ENCODE measurements at places on chromosomes 5 and 9. TPM values are rescaled to one million over a fixed set of nuclear protein-coding genes. Genes with fewer than 3 reads are reported as not detected.

IL4 gene
- 0.77 TPM for total RNA-seq

PCDHB3 gene
- not detected for total RNA-seq

SH3RF2 gene
- total RNA-seq, result 0.43 TPM

EGFLAM gene
- not detected for total RNA-seq

PCDHB12 gene
- total RNA-seq, result not detected

MZB1 gene
- total RNA-seq, result 7.8 TPM

MVB12B gene
- 3.0 TPM for total RNA-seq

- no peak for DNase-seq
- no peak overlapping the region for H3K4me3 ChIP-seq
- H3K4me1 ChIP-seq, result no peaks in the 10 kb centered on the region
- no peak overlapping the region for H3K27ac ChIP-seq
- no peaks in the 10 kb centered on the region for H3K36me3 ChIP-seq
- H3K27me3 ChIP-seq, result peaks cover 10% of the 10 kb centered on the region
Measured at GRCh38 chr9:131017067-131017466, 8.1 kb downstream of the LAMC3 start.

- H3K27ac ChIP-seq, result no peak overlapping the region
- no peak overlapping the region for H3K4me3 ChIP-seq
- H3K27me3 ChIP-seq, result no peaks in the 10 kb centered on the region
- DNase-seq, result peak; percentile 42
Measured at GRCh38 chr9:136576269-136576626, 30.4 kb upstream of the NOTCH1 start.

DNA sequence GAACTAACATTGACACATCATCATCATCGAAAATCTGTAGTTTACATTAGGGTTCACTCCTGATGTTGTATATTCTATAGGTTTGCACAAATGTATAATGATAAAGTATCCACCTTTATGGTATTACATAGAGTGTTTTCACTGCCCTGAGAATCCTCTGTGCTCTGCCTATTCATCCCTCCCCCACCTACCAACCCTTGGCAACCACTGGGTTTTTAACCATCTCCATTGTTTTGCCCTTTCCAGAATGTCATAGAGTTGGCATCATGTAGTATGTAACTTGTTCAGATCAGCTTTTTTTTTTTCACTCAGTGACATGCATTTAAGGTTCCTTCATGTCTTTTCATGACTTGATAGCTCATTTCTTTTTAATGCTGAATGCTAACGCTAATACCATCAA, 106.0 kb downstream of the ARHGEF28 start:
- peaks cover 6% of the 10 kb centered on the region for H3K27me3 ChIP-seq
- H3K36me3 ChIP-seq, result no peaks in the 10 kb centered on the region
- no peak overlapping the region for H3K4me3 ChIP-seq
- no peaks in the 10 kb centered on the region for H3K4me1 ChIP-seq

GRCh38 chr5:167639766-167640165, 651.7 kb upstream of the WWC1 start:
- no peak overlapping the region for H3K4me3 ChIP-seq
- DNase-seq, result no peak
- H3K27me3 ChIP-seq, result no peaks in the 10 kb centered on the region
- no peaks in the 10 kb centered on the region for H3K4me1 ChIP-seq

- no peak for DNase-seq
Measured at GRCh38 chr5:67364381-67364970, 167.9 kb upstream of the CD180 start.

- H3K27ac ChIP-seq, result no peak overlapping the region
- H3K36me3 ChIP-seq, result no peaks in the 10 kb centered on the region
- no peaks in the 10 kb centered on the region for H3K27me3 ChIP-seq
- DNase-seq, result no peak
Measured at GRCh38 chr5:149611326-149611725, 30.0 kb downstream of the ARHGEF37 start.

- DNase-seq, result no peak
- H3K36me3 ChIP-seq, result no peaks in the 10 kb centered on the region
- peaks cover 6% of the 10 kb centered on the region for H3K27me3 ChIP-seq
- no peaks in the 10 kb centered on the region for H3K4me1 ChIP-seq
- H3K4me3 ChIP-seq, result no peak overlapping the region
Measured at GRCh38 chr9:38436708-38437107, 12.5 kb upstream of the IGFBPL1 start.

- DNase-seq, result no peak
- no peaks in the 10 kb centered on the region for H3K4me1 ChIP-seq
- H3K4me3 ChIP-seq, result no peak overlapping the region
- H3K27ac ChIP-seq, result no peak overlapping the region
Measured at GRCh38 chr9:82332774-82333152, 344.2 kb downstream of the SPATA31D1 start.

GRCh38 chr9:123251324-123251723, 17.1 kb downstream of the STRBP start:
- H3K27me3 ChIP-seq, result no peaks in the 10 kb centered on the region
- H3K36me3 ChIP-seq, result peaks cover 4% of the 10 kb centered on the region
- no peak overlapping the region for H3K27ac ChIP-seq

- H3K4me3 ChIP-seq, result no peak overlapping the region
- H3K36me3 ChIP-seq, result peaks cover 22% of the 10 kb centered on the region
- H3K27me3 ChIP-seq, result no peaks in the 10 kb centered on the region
Measured at GRCh38 chr5:78076351-78076750, 218.1 kb downstream of the AP3B1 start.

- no peak for DNase-seq
- no peaks in the 10 kb centered on the region for H3K36me3 ChIP-seq
- H3K27ac ChIP-seq, result no peak overlapping the region
- H3K4me1 ChIP-seq, result no peaks in the 10 kb centered on the region
- peaks cover 2% of the 10 kb centered on the region for H3K27me3 ChIP-seq
- H3K4me3 ChIP-seq, result no peak overlapping the region
Measured at GRCh38 chr9:105672711-105673234, 10.5 kb downstream of the TAL2 start.

GRCh38 chr5:181163487-181164075, 16.2 kb downstream of the OR2V2 start:
- H3K27me3 ChIP-seq, result peaks cover 14% of the 10 kb centered on the region
- no peaks in the 10 kb centered on the region for H3K36me3 ChIP-seq
- DNase-seq, result peak; percentile 50
- peak overlapping the region; percentile 93 for H3K27ac ChIP-seq
- peak overlapping the region; percentile 71 for H3K4me3 ChIP-seq
- H3K4me1 ChIP-seq, result peaks cover 76% of the 10 kb centered on the region

All from activated CD4-positive, alpha-beta T cell treated with anti-CD3 and anti-CD28 coated beads for 36 hours (primary cell).